DMS53 (cell line): ENCODE measurements at places on chromosomes 5 and 9.

- DNase-seq: no peak
Observed at GRCh38 chr5:181044662-181045305, 4.7 kb downstream of the BTNL9 start.

GRCh38 chr5:137058089-137058488 is 441.0 kb downstream of the SPOCK1 start:
- DNase-seq: no peak

GRCh38 chr5:60672693-60673264 is 27.2 kb downstream of the DEPDC1B start:
- DNase-seq: no peak

DNA sequence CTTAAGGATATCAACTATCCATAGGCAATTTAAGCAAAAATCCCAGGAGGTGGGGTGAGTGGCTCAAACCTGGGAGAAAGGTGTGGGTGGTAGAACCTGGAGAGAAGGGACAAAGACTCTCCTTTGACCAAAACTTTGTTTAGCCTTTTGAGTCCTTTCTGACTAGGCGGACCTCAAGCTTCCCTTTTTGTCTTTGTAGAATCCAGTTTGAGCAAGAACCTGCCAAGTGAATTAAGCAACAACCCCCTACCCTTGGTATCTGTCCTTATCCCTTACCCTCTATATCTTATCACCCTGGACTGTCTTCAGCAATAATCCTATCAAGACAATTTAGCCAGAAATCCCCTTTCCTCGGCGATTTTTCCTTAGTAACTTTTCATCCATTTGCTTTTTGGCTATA is 53.5 kb upstream of the SLC28A3 start:
- no peak for DNase-seq

DNA sequence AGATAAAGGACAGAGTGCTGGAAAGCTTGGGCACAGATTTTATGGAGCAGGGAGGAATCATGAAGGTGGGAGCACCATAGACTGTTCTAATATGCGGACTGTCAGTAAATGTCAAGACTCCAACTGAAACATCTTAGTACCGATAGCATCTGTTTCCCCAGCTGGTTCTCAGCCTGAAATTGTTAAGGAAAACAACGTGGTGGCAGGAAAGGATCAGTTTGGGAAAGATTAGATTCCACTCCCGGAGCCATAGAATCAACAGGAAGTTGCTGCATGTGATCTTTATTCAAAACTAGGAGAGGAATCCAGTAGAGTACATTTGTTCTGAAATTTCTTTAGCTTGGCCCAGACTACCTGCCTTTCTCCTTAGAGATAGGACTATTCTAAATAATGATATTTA is 559.1 kb downstream of the CSNK1G3 start:
- no peak for DNase-seq

DNA sequence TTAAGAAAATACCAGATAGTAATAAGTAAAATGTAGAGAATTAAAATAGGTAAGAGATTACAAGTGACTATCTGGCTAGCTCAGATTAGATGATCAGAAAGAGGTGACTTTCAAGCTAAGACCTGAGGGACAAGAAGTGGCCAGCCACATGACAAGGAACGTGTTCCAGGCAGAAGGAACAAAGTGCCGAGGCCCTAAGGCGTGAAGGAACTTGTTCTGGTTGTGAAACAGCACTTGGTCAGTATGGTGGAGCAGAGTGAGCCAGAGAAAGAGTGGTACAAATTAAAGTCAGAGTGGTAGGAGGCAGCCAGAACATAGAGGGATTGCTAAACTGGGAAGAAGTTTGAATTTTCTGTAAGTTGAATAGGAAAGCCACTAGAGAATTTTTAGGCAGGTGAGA is 73.6 kb downstream of the ADRB2 start:
- DNase-seq: no peak

DNA sequence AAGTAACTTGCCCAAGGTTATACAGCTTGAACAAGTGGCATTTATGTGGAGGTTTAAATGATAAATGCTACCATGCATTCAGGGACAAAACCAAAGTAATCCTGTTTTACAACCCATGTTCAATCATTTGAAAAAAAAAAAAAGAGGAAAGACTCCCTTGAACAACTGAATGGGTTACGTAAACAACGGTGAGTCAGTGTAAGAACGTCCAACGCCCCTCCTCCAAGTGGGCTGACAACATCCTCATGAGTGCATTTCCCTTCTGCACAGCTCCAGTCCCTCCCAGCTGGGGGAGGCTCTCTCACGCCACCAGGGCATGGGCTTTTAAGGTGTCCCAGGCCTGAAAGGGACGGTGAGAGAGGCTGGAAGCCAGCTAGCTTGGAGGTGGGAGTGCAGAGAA is 90.0 kb downstream of the PRRT1B start:
- peak; percentile 98 for DNase-seq

GRCh38 chr9:19171271-19171670 is 44.0 kb upstream of the PLIN2 start:
- DNase-seq: no peak

DNA sequence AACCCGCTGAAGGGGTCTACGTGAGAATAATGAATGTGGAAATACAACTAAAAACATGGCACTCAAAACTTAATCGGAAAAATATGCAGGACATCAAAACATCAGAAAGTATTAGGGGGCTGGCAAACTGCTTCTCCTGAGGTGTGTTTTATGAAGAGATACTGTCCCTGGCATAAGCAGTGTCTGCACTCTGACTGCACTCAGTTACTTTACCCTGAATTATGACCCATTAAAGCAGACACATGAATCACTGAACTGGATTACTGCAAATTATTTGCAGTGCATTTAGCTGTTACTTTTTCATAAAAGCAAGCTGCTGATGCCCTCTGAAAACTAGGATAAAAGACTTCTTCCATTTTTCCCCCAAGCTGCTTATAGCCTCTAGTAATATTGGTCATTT is 164.9 kb downstream of the AP3B1 start:
- DNase-seq: no peak

DNA sequence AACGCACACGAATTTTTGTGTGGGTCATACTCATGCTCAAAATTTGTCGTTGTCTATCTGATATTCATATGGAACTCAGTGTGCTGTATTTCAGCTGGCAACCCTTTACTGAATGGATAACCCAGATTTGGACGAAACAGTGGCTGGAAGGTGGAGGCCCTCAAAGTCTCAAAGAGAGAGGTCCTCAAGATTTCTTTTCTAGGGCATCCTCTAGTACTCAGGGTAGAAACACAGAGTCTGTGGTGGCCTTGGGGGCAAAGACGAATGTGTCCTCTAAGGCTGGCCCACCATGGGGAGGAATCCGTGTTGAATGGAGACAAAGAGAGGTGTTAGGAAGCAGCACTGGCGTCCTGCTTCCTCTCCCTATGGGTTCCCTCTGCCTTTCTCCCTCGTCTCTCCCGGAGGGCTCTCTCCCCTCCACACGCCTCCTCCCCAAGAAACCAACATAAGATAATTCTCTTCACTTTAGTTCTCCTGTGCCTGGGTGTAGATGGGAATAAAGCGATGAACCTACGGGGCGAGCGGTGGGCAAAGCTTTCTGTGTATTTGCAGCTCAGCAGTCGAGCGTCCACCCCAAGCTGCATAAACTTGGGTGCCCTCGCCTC is 333.7 kb downstream of the CWC27 start:
- peak; percentile 77 for DNase-seq

- no peak for DNase-seq
Observed at GRCh38 chr9:77987880-77988525, 43.6 kb downstream of the GNAQ start.

DNA sequence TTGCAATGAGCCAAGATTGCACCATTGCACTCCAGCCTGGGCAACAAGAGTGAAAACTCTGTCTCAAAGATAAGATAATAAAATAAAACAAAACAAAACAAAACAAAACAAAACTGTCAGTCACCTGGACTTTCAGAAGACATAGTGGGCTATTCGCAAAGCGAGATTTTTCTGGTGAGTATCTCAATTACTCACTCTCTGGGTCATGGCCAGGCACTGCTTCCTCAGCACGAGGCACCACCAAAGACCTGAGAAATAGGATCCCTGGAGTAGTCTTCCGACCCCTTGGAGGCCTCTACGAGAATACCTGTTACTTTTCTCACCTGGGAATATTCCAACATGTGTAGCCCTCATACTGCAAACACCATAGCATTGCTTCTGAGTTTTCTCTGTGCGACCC is 201.7 kb upstream of the ZNF618 start:
- no peak for DNase-seq

DNA sequence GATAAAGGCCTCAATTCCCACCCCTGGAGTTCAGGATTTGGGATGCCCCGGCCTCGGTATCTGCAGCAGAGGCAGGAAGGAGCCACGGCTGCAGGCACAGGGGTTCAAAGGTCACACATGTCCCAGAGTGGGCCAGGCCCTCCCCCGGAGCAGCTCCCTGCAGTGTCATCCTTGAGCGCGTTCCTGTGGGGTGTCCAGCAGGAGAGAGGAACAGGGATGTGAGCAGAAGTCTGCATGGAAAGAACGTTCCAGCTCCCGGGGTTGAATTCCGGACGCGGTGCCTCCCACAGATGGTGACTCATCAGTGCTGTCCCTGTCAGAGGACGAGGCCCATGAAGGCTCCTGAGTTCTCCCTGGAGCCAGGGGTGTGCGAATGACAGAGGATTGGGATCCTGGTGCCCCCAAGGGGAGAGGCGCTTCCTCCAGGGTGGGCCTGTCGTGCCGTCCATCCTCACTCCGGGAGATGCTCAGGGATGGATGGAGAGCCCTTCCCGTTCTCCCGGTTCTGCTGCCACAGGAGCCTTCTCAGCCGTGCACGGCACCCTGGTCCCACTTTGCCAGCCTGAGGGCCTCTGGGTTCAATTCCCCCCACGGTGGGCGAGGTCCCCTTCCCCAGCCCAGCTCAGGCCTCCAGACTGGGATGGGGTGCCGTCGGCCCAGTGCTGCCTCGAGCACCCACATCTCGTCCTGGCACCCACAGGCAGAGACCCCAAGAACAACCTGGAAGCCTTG is 3.1 kb downstream of the LCN1 start:
- peak; percentile 41 for DNase-seq

- DNase-seq: no peak
Observed at GRCh38 chr5:115463983-115464382, 80.6 kb downstream of the FEM1C start.

DNA sequence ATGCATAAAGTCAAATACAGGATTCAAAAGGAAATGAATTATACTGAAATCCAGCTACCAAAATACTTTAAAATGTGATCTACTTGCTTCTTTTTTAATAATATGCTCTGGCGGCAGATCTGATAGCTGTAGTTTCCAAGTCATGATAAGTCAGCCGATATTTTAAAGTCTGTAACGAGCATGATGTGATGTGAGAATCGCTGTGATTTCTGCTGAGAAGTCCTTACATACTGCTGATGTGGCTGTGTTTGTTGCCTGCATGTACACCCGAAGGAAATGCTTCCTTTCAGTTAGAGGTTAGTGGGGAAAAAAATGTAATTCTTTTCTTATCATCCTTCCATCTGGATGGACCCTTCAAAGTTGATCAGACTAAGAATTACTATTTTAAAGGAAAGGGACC is 4.8 kb upstream of the SEMA4D start:
- no peak for DNase-seq

DNA sequence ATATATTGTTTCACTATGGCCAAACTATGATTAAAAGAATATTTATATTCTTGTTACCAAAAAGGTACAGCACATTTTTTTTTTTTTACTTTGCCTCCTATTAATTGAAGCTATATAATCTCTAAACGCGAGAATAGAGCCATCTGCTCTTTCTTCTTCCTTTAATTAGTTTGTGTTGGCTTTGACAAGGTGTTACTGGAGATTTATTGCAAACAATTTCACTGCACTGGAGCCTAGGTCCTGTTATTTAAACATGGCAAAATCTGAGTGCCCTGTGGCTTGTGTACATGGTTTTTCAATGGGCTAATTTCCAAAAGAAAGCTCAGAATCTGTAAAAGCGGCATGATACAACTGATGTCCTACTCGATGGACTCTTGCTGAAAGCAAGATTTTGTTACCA is 40.8 kb upstream of the GABRG2 start:
- DNase-seq: peak; percentile 16

GRCh38 chr9:242461-243080 is 27.9 kb downstream of the DOCK8 start:
- DNase-seq: no peak

DNA sequence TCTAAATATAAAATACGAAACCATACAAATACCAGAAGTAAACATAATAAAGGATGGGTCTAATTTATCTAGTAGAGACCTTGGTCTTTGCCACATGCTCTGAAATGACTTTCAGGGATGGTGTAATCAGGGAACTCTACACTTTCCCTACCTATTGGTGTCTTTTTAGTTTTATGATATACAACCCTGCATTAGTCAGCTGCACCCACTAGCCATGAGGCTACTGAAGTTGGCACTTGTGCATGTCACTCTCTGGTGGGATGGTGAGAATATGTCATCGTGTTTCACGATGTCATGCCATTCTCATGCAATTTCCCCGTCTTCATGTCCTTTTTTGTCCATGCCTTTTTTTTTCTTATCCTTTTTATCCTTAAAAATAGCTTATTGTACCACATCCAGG is 234.9 kb upstream of the ACTBL2 start:
- peak; percentile 11 for DNase-seq

DNA sequence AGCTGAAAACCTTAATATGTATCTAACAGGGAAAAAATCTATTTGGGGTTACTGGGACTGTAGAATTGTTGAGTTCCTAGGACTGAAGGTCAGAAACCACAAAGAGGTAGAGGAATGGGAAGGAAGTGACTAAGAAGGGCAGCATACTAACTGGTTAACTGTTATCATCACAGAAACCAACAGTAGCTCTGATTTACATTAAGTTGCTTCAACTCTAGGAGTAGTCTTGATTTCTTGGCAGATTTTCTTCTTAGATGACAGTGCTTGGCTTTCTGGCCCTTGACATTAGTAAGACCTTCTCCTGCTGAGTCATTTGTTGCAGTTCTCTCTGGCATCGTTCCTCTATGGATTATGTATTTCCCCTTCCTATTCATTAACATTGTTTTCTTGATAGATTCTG is 116.1 kb upstream of the RASA1 start:
- DNase-seq: no peak

DNA sequence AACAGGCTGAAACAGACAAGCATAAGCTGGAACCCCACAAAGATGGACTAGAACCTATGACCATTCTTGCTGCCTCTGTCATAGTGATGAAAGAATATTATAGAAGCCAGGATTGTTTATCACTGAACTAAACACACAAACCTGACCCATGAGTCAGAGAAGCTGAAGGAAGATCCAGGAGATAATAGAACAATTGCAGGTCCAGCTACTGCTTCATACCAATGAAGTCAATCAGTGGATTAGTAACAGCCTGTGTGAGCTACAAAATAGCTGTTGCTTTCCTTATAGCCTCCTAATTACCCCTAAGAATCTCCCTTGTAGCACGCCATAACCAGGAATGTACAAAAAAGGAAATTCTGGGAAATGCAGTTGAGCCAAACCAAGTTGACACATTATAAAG is 459.9 kb upstream of the ZNF462 start:
- DNase-seq: peak; percentile 38
